ENCODE measurements at places on chromosomes 5 and 9. TPM values are rescaled to one million over a fixed set of nuclear protein-coding genes. Genes with fewer than 3 reads are reported as not detected.

DNA sequence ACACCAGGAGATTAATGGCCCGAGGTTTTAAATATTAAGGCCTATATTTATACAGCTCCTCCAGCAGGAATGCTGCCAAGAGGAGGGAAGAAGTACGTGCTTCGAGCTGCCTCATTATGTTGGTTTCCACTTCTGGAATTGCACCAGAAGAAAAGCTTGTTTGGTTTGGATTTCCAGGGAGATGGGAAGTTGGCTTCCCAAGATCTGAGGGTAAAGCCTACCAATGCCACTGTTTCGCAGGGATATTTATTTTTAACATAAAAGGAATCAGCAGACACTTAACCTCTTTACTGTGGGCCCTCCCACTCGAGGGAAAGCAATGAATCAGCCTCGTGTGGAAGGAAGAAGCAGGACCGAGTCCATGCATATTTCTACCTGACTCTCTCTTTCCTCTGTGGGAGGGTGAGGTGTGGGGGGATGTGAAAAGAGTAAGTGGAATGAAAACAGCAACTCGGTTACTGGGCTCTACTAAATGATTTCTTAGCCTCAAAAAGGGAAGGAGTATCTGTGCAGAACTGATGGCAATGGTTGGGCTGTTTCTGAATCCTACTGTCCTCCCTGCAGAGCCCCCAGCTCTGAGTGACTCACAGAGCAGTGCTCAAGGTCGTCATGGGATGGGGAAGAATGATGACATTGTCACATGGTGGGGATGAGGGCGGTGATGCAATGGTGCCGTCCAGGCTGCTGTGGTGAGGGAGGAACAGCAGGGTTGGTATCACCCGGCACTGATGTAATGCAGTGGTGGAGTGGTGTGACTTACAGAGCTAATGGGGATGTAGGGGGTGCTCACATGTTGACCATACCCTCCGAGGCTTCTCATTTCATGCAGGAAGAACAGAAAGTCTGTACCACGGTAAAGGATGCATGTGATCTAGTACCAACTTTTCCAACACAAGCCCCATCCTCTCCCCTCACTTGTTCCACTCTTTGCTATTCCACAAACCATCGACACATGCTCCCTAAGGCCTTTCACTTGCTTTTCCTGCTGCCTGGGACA is 215.0 kb upstream of the PANK3 start:
- no peak for DNase-seq

- DNase-seq: no peak
These were observed 472.8 kb downstream of the CDK5RAP2 start for GRCh38 chr9:120107138-120107537.

GRCh38 chr5:35182910-35183535 is 47.3 kb downstream of the PRLR start:
- no peak for DNase-seq

GRCh38 chr5:149355688-149356087 is 2.2 kb upstream of the PCYOX1L start:
- DNase-seq: no peak

DNA sequence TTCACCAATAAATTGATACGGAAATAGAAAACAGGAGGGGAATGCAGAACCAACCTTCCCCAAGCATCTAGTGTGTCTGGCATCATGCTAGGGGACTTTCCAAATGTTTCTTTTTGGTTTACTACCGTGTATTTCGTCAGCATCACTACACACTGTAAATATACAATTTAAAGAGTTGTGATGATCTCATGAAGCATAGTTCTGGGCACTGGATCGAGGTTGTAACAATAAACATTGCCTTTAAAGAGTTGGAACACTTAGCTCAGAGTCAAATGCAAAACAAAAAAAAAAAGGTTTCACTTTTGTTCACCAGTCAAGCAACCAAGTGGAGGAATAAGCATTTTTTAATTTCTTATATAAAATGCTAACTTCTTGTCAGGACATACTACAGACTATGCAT is 2.9 kb upstream of the SCAI start:
- no peak for DNase-seq

DNA sequence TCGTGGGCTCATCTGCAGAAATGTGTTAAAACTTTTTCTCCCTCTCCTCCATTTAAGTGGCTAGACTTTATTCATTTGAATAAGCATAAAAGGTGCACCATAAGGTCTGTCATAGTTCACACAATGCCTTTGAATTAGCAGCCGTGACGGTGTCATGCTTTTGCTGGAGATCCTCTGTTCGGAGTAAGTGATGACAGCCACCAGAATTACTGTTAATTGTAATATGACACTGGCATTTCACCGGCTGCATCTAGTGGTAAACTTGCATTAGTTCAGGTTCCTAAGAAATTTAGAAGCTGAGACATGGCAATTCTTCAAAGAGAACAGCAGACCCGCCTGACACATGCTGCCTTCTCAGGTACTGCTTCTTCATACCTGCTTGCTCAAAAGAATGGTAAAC is 241.7 kb downstream of the EBF1 start:
- DNase-seq: no peak

- DNase-seq: no peak
These were observed 201.5 kb downstream of the DAB2IP start for GRCh38 chr9:121852651-121853616.

DNA sequence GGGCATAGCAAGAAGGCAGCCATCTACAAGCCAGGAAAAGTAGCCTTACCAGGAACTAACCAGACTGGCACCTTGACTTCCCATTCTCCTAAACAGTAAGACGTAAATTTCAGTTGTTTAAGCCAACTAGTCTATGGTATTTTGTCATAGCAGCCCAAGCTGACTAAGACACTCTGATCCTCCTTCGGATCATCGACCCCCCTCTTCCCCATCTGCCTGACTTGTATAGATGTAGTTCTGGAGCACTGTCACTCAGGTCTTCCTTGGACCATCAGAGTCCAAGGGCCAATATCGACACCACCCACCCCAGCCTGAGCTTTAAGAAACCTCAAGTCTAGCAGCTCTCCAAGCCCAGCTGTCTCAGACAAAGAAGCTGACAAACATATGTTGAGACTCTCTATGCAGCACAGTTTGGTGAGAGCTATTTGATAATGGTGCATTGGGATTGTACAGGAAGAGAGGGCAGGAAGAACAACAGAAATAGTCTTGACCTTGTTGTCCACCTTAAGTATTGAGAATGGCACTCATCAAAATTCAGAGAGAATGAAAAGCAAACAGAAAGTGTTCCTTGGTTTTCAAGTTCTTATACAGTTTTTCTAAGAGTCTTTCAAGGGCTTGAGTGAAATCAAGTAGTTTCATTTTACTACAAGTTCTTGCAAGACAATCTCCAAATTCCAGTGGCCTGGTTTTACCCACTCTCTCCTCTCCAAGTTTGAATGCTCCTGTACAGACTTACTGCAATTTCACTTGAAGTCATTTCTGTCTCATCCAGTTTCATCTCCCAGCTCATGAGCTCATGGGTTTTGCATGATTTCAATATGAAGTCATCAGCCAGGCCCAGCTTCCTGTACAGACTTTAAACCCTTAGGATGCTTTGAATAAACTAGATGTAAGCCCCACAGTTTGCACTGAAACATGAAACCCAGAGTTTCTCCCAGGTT is 122.3 kb upstream of the RAI14 start:
- no peak for DNase-seq

GRCh38 chr5:120564013-120564412 is 99.9 kb downstream of the PRR16 start:
- no peak for DNase-seq

DNA sequence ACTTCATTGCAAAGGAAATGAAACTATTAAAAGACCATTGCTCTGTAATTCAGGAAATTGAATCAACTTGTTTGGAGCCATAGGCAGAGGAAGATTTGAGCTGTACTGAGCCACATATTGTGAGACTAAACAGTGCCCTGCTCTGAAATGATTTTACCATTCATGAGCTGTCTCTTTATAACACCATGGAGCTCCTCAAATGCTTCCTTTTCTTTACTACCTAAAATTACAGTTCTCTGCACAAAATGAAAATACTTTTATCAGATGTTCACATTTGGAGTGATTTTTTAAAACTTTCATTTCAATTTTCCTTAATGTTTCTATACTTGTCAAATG is 97.9 kb downstream of the NLN start:
- no peak for DNase-seq

DNA sequence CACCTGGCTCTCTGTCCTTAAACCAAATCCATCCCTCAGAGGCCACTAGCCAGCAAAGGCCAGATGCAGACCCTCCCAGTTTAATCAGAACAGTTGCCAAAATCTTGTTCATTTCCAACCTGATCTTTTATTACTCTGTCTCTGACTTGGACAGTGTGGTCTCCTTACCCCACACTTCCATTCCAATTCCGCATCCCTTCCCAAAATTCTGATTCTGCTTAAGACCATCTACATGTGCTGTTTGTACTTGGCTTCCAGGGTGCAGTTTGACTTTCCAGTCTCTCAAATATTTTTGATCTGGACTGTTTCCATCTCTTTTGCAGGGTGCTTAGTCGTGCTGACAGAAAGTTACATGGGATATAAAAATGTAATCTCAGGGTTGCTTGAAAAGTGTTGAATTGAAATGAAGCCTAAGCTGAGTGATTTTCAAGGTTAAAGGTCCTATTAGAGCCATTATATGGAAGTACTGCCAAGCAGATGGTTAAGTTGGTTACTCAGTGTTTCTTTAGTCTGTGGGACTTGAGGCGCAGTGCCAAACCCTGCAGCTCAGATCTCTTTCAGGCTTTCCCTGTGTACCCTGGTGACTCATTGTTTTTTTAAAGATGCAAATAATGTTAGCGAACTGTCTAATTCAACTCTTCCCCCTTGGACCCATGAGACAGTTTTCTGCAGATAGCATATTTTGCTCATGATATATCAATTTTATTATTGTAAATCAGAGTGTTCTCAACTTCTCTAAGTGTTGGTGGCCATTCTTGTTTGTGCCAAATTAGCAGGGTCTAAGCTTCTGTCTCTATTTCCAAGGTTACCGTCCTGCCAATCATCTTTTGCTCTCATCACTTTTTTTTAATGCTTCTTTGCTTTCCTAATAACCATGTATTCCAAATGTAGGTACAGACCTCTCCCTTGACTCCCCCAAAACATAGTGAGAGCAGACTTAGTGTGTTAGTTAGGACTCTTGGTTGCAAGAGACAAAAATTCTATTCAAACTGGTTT is 18.2 kb upstream of the DCP2 start:
- DNase-seq: no peak

DNA sequence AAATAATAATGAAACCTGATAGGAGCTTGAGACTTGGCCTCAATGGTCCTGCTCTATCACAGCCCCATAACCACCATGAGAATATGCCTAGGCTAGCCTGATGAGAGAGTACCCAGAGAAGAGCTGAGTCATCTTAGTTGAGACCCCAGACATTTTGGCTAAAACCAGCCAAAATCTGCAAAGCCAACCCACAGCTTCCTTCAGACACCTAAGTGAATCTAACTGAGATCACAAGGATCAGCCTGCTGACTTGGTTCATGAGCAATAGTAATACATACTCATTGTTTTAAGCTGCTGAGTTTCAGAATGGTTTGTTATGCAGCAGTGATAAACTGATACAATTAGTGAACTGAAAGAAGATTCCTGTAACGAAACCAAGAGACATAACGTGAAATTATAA is 473.7 kb upstream of the PTGER4 start:
- DNase-seq: no peak

GRCh38 chr5:158679221-158679641 is 420.5 kb downstream of the EBF1 start:
- no peak for DNase-seq

DNA sequence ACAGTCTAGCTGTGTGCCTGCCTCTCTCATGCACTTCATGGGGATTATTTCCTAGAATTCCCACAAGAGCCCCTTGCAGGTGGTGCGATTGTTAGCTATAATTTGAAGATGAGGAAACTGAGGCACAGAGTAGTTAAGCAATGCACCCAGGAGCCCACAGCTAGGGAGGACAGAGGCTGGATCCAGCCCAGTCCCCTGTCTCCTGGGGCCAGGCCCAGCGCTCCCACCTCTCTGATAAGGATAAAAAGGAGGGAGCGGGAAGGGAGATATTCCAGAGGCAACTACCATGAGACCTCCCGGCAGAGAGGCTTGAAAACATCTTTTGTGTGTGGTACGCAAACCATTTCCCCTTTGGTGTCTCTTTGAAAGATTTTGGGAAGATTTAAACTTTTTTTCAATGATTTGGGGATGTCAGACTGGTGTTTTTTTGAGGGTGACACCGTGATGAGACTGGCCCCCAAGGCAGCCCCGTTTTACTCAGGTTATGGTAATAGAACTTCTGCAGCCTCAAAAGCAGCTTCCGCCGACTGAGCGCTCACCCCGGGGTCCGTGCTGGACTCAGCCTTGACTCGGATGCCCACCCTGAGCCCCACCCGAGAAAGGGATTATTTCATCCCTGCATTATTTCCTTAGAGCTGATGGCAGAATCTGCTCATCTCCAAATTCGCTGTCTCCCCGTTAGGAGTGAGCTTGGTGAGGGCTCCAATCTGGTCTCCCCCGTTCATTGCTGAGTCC is 144.7 kb upstream of the IER5L start:
- DNase-seq: no peak

The CRHBP gene
- not detected for polyA plus RNA-seq

The EIF4E1B gene
- not detected for polyA plus RNA-seq

The DAB2 gene
- polyA plus RNA-seq: 2.0 TPM

The OR13C4 gene
- polyA plus RNA-seq: not detected
